Uterus (tissue), 4 donors: ENCODE measurements at places on chromosomes 11 and 22. TPM values are rescaled to one million over a fixed set of nuclear protein-coding genes. Genes with fewer than 3 reads are reported as not detected.

OR4A16 gene
- total RNA-seq = not detected

GRM5 gene
- 2.2 TPM for total RNA-seq

DNA sequence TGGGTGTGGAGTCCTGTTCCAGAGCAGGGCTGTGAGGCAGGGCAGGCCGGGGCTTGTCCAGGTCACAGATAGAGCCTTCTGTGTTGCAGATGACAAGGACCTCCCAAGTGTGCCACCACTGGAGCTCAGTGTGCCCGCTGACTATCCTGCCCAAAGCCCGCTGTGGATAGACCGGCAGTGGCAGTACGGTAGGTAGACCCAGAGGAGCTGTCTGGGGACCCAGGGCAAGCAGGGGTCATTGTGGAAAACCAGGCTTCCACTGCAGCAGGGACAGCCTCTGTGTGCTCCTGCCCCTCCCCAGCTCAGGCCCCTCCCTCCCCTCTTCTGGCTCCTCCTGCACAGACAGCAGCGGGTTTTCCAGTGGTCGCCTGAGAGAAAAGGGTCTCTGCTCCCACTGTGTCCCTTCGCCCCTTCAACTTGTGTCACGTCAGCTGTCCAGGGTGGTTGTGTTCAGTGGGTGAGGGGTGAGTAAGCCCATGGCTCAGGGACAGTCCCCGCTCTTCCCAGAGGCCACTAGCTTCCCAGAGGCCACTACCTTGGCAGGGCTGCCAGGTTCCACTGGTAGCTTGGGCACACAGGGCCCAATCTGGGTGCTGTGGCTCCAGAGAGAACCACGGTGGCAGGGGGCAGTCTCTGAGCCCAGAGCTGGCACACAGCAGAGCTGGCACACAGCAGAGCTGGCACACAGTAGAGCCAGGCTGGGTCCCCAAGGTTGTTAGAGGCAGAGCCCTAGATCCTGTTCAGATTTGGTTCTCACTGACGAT, 78.4 kb downstream of the MED15 start:
- DNase-seq = no peak

CNGA4 gene
- not detected for total RNA-seq

- no peak for DNase-seq
Measured at GRCh38 chr22:31329029-31329428, 17.1 kb downstream of the PATZ1 start.

USP2 gene
- total RNA-seq = 2.1 TPM

MS4A12 gene
- total RNA-seq = not detected

OR2D2 gene
- not detected for total RNA-seq

OR8D1 gene
- not detected for total RNA-seq

APOL4 gene
- not detected for total RNA-seq

DNA sequence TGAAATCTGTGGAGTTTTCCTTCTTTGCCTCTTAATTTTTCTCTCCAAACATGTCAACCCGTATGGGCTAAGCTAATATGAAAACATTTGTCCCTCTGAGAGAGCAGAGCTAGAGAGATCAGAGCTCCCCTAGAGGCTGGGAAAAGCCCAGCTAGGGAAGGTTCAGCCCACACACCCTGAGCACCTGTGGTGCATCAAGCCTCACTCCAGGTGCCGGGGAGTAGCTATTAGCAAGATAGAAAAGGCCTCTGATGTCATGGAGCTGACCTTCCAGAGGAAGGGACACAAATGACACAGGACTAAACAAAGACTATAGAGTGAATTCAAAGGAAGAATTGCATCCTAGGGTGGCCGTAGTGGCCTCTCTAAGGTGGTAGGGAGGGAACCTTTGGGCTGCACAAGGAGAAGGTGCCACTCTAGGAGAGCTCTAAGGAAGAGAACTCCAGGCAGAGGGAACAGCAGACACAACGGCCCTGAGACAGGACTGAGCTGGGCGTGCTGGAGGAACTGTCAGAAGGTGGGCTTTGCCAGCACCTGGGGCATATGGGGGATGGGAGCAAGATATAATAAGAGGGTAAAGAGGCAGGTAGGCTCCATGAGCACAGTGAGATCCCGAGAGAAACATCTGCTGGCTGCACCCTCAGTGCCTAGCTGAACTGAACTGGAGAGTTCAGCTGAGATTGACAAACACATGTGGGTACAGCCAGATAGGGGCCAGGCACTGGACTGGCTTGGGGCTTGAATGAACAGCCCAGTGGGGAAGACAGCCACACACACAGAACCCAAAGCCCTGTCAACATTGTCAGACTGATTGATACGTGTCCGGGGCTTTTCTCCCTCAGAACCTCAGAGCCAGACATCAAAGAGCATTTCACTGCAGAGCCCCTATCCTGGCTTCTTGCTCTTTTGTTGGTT, 65.5 kb upstream of the DRD2 start:
- no peak for DNase-seq

DNA sequence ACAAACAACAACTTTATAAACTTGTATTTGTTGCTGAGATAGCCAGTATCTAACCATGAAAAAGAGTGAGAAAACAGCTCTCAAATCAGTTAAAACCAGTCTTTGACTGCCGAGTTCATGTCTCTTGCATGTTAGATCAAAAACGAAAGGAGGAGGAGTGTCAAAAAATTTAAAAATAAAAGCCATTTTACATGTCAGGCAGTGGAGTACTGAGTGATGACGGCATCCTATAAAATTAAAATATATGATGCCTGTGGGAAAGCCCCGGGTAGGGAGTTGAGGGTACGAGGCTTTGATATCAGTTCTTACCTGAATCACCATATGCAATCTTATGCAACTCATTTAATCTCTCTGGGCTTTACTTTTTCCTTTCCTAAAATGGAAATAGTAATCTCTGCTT, 117.3 kb downstream of the ETS1 start:
- no peak for DNase-seq

DNA sequence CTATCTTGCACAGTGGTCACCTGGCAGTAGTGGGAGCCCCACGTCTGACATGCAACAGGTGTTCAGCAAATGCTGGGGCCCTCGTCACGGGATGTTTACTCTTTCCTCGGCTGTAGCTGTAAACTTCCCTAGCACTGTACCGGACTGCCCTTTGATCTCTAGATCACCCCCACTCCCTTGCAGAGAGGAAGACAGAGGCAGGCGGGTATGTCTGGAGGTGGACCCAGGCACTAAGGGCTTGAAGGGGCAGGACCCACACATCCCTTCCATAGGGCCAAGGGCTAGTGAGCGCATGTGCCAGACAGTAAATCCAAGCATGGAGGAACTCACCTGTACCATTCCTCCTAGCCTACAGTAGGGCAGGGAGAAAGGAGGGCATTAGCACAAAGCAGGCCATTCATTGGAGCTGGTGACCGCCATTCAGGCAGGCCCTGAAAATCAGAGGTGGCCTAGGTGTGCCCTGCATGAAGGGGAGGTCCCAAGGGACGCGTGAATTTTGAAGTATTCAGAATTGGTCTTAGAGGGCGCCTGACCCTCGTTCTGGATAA, 1.9 kb upstream of the SMTN start:
- DNase-seq = no peak

GRCh38 chr22:46871826-46872225, 109.4 kb downstream of the TBC1D22A start:
- DNase-seq = no peak

GRCh38 chr11:16356057-16356760, at the start of gene SOX6:
Gene SOX6, minus strand, starts transcription at chr11:16356546. Its CDS starts 15,298 bp downstream, at chr11:16341248.
- DNase-seq = no peak

GRCh38 chr11:27909386-27909785, 198.6 kb downstream of the KIF18A start:
- DNase-seq = no peak

- DNase-seq = no peak
Measured at GRCh38 chr11:93870616-93871015, 20.2 kb upstream of the VSTM5 start.

PKNOX2 gene
- total RNA-seq = 5.7 TPM

SSRP1 gene
- total RNA-seq = 68.4 TPM

GRCh38 chr11:127919206-127920000, 668.0 kb downstream of the ETS1 start:
- DNase-seq = no peak

XKR3 gene
- total RNA-seq = not detected

LIF gene
- 3.0 TPM for total RNA-seq

NRXN2 gene
- 0.88 TPM for total RNA-seq

- no peak for DNase-seq
Measured at GRCh38 chr11:121106812-121107211, 5.8 kb downstream of the TECTA start.

GRCh38 chr11:121328967-121329679, 36.6 kb downstream of the SC5D start:
- no peak for DNase-seq

DNA sequence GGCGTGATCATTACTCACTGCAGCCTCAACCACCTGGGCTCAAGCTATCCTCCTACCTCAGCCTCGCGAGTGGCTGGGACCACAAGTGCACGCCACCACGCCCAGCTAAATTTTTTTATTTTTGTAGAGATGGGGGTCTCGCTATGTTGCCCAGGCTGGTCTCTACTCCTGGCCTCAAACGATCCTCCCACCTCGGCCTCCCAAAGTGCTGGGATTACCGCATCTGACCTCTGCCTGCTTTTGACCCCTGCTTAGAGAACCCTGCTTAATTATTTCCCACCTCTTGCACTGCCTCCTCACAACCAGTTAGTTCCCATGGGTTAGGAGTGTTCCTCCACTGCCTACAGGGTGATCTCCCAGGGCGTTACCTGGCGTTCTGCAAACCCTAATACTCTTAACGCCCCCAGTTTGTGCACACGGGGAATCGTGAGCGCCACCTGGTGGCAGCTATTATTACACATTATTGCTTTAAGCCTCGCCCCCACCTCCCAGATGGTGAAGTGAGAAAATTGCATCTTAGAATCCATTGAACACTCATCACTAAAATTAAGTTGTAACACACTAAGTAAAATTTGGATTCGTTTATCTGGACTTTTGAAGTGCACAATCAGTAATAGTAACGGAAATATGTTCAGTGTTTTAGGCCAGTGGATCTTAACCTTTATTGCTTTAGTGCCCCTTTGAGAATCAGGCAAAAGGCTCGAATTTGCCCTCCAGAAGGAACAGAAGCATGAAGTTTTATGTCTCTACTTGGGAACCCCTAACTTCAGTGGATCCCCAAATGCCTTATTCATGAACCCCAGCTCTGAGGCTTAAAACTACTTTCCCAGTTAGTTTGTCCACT, 61.4 kb upstream of the ASPHD2 start:
- DNase-seq = no peak

PCNX3 gene
- 6.8 TPM for total RNA-seq

DNA sequence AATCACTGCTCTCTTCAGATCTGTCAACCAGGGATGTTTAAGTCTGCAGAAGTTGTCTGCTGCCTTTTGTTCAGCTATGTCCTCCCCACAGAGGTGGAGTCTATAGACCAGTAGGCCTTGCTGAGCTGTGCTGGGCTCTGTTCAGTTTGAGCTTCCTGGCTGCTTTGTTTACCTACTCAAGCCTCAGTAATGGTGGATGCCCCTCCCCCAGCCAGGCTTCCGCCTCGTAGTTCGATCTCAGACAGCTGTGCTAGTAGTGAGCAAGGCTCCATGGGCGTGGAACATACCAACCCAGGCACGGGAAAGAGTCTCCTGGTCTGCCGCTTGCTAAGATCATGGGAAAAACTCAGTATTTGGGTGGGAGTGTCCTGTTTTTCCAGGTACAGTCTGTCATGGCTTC, 27.6 kb upstream of the CASP12 start:
- DNase-seq = no peak

MYBPC3 gene
- total RNA-seq = not detected

- DNase-seq = no peak
Measured at GRCh38 chr11:65502555-65503367, 3.9 kb downstream of the MALAT1 start.

- no peak for DNase-seq
Measured at GRCh38 chr22:41613456-41613855, 7.4 kb downstream of the DESI1 start.

- no peak for DNase-seq
Measured at GRCh38 chr22:38026130-38027111, 30.8 kb upstream of the PICK1 start.

DNA sequence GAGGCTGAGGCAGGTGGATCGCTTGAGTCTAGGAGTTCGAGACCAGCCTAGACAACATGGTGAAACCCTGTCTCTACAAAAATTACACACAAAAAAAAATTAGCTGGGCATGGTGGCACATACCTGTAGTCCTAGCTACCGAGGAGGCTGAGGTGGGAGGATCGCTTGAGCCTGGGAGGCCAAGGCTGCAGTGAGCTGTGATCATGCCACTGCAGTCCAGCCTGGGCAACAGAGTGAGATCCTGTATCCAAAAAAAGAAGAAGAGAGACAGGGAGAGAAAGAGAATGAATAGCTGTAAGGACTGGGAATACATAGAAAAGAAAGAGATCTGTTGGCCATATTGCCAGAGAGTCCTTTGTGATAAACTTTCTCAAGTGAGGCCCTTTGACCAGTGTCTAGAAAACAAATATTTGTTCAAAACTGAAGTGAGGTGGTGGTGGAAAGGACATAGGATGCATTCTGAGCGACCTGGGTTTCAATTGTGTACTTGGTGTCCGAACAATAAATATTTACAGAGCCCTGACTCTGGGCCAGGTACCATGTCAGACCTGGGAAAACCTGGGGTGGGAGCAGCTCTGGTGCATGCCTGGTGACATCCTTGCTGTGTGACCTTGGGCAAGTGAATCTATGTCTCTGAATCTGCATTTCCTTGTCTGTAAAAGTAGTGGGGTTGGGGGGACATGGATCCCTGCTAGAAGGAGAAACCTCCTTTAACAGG, 89.6 kb upstream of the CRYBB3 start:
- DNase-seq = no peak

CLMP gene
- 76.5 TPM for total RNA-seq

- no peak for DNase-seq
Measured at GRCh38 chr11:47234669-47235100, 13.9 kb downstream of the ACP2 start.

GRCh38 chr22:49344656-49345055, 483.0 kb downstream of the BRD1 start:
- no peak for DNase-seq

GRCh38 chr11:57446055-57446454, 14.3 kb upstream of the RTN4RL2 start:
- no peak for DNase-seq

DNA sequence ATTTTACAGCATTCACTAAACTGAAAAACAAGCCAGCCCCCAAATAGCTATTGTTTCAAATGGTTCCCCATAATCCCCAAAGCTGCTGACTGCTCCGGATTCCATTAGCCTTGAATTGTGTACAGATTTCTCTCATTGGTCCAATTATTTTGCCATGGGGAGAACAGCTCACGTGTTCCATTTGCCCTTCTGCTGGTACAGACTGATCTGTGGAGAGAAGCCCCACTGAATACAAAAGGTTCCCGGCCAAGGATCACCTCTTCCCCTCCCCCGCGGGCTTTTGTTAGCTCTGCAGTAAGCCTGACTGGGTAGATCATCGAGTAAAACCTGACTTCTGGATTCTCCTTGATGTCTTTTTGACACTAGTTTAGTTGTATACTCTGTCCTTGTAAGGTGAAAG, 9.1 kb upstream of the MAPK8IP1 start:
- no peak for DNase-seq
